ENCODE measurements at places on chromosomes 7 and 10.
A peak's percentile ranks its signal among the peaks of the same experiment; 100 is the strongest.

- DNase-seq: no peak
These were observed 16.8 kb upstream of the MTPN start for GRCh38 chr7:135993950-135994349.

DNA sequence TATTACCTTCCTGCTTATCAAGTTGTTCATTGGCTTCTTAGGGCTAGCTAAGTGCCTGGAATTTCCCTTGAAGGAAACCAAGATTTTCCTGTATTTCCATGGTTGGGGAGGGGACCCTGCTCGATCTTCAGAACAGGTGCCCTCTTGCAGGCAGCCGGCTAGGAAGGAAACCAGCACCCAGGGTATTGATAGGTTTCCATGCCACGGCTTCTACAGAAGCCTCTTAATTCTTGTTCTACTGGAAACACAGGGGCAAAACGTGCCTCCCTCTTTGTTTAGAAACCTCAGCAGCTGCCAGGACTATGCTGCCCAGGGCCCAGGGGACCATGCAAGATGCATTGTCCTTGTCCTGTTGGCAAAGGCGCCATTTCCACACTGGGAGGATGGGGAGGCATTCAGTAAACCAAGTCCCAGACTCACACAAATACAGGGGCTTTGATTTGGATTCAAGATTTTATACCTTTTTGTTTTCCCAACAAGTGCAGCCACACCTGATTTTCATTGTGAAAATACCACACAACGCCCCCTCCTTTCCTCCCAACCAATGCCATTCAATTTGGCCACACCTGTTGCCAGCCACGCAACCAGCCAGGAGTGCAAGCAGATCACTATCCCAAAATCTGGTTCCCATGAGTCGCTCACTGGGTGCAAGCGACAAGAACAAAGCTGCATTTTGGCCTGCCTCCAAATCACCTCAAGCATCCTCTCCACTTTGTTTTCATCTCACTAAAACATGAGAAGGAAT is 29.6 kb downstream of the C10orf71 start:
- DNase-seq: no peak

- peak; percentile 2 for DNase-seq
These were observed 75.6 kb downstream of the CCDC6 start for GRCh38 chr10:59830601-59831259.

GRCh38 chr7:46908770-46909169 is 673.1 kb downstream of the TNS3 start:
- DNase-seq: no peak

DNA sequence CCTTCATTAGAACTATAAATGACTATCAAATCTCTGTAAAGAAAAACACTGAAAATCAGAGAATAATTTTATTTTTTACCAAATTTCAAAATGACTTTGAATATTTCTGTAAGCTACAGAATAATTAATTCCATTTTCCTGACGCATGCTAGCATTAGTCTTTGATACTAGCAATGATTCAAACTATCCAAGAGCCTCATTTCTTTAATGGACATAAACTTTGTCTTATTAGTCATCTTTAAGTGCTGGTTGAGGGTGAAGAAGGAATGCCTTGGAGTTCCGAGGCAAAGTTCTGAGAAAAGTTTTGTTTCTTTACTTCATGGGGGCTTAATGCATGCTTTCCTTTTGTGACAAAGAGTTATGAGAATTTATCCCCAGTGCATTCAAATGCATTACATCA is 137.3 kb downstream of the AGMO start:
- no peak for DNase-seq

DNA sequence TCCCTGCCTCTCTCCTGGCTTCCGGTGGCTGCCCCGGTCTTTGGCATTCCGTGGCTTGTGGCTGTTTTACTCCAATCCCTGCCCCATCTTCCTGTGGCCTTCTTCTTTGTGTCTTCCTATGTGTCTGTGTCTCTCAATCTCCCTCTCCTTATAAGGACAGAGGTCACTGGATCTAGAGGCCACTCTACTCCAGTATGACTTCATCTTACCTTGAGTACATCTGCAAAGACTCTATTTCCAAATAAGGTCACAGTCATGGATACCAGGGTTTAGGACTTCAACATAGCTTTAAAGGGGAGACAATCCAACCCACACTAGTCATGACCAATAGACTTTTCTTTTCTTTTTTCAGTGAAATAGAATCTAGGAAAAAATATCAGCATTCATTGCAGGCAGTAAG is 153.3 kb upstream of the INSYN2A start:
- DNase-seq: no peak

DNA sequence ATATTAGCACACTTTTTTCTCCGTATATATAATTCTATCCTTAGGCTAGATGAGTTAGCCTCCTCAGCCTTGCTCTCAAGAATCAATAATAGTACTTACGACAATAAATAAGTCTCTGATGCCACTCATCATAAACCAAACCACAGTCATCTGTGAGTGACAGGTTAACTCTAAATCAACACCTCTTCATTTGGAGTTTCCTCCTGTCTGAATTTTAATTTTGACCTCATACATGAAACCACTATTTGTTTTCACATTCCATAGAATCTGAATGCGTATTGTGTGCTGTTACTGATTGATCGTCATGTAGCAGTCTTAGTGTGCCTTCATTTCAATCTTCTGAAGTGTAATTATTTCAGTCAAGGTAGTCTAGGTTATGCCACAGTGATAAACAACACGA is 85.8 kb downstream of the HGF start:
- DNase-seq: no peak

DNA sequence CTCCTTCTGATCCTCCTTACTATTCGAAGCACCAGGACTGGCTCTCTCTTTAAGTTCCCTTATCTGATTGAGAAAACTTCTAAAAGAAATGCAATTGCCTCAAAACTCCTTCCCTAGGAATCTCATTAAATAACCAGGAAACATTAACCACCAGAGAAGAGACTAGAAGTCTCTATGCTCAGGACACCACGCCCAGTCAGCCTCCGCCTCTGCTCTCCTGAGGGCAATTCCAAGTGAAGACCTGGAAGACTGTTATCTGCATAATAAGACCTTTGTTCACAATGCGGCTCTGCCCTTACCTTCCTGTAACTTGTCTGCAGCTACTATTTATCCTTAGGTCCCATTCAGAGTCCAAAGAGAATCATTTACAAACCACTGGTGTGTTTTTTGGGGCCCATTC is 78.8 kb downstream of the ELMO1 start:
- no peak for DNase-seq

GRCh38 chr10:70315276-70315675 is 31.5 kb upstream of the NPFFR1 start:
- DNase-seq: no peak

GRCh38 chr10:23694921-23695824 is 256.3 kb downstream of the OTUD1 start:
- DNase-seq: no peak

DNA sequence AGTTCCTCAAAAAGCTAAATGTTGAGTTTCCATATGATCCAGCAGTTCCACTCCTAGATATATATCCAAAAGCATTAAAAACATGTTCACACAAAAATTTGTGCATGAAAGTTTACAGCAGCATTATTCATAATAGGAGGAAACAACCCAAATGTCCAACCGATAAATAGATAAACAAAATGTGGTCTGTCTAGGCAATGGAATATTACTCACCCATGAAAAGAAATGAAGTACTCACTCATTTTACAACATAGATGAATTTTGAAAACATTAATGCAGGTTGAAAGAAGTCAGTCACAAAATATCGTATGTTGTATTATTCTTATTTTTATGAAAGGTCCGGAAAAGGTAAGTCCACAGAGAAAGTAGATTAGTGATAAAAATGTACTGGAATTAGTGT is 34.0 kb downstream of the BMPR1A start:
- no peak for DNase-seq

DNA sequence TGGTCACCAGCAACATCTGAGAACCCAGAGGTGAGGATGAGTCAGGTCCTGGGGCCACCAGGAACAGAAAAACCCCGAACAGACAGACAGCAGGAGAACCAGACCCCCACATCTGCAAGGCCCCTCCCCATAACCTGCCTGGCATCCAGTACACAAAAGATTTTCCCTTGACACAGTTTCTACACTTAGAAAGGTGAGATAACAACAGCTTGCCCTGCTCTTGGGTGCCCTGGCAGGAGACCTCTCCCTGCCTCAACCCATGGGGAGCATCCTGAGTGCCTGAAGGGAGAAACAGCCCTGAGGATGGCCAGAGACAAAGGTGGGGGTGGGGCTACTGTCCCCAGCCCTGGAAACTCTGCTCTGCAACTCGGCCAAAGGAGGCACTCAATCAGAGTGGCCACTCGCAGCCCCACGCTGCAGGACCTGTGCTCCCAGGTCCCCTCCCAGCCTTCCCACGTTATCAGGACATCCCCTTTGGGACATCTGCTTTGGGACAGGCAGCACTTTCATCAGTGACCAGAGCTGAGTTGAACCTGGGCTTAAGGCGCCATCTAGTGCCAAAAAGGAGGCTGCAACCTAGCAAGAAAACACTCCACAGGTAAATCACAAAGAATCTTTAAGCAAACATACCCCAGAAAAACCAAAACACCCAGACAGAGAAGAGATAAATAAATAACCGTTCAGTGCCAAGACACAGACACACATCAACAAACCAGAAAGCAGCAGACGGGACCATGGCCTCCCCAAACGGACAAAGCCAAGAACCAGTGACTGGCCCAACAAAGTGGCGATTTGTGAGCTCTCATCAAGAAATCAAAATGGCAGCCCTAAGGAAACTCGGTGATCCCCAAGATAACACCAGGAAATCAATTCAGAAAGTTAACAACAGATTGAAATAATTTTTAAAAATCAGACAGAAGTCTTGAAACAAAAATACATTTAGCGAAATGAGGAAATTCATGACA is 233.7 kb downstream of the PTPRN2 start:
- DNase-seq: no peak

GRCh38 chr10:17464545-17464944 is 10.2 kb upstream of the ST8SIA6 start:
- DNase-seq: no peak

DNA sequence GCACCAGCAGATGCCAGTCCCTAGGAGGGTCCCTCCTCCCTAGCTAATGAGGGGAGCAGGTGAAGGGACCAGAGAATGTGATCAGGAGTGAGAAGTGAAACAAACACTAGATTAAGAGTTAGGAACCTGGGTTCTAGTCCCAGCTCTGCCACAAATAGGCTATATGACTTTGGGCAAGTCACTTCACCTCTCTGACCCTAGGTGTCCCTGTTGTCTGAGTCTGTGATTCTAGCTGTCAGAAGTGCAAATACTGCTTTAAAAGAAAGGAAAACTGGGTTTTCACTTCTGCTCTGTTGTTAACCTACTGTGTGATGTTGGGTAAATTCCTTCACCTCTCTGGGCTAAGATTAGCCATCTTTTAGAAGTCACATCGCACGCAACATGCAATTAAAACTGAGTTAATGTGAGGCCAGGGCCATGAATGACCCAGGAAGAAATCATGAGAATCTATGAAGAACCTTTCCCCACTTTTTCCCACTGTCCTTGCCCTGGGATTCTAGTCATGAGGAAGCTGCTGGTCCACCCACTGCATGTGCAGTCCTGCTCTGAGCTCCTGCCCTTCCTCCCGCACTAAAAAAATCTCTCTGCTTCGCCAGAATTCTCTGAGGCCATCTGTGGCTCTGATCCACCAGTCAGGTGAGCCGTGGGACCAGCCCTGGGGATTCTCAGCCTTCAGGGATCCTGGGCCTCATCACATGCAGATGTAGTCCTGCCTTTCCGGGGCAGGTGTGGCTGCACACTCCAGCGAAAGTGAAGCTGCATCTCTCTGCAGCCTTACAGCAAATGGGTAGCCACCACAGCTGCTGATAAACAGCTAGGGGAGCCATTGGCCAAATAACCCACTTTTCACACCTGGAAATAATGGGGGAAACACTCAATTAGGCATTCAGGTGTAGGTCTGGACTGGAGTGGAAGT is 181.7 kb downstream of the PLXNA4 start:
- no peak for DNase-seq

GRCh38 chr7:133973710-133974109 is 153.4 kb upstream of the LRGUK start:
- no peak for DNase-seq

DNA sequence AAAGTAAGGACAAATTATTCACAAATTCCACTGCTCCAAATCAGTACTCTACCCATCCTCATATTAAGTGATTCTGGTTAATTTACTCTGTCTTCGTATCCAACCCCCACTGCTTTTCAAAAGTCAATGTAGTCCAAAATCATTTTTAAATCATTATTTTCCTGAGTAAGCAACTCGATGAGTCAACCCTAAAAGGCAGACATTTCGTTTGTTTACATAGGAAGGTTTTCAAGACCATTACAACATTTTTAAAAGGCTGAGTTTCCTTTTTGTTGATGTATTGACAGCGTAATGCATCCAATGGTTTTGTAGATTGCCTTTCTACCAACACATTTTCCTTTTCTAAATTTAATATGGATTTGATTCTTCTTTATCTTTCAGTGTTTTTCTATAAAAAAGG is 523.0 kb upstream of the ANKRD30A start:
- no peak for DNase-seq

GRCh38 chr10:63542835-63543575 is 21.8 kb downstream of the REEP3 start:
- no peak for DNase-seq

- no peak for DNase-seq
These were observed 24.3 kb upstream of the ACSL5 start for GRCh38 chr10:112349521-112350085.

DNA sequence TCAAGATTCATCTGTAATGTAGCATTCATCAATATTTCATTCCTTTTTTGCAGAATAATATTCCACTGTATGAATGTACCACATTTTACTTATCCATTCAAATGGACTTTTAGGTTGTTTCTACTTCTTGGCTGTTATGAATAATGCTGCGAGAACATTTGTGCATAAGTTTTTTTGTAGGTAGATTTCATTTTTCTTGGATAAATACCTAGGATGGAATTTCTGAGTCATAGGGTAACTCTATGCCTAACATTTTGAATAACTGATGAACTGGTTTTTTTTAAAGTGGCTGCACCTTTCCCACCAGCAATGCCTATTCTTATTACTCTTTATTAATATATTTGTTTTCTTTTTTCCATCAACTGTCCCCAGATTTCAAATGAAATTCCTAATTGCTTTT is 9.1 kb upstream of the XPNPEP1 start:
- DNase-seq: no peak

- DNase-seq: no peak
These were observed at the start of gene SEMA3A for GRCh38 chr7:84194484-84195271. SEMA3A (minus strand) TSS chr7:84194789; CDS start chr7:84194586, 203 bp downstream.

GRCh38 chr7:16034353-16034752 is 347.9 kb upstream of the MEOX2 start:
- DNase-seq: no peak

- no peak for DNase-seq
These were observed 10.5 kb downstream of the CARD11 start for GRCh38 chr7:3033136-3033535.

GRCh38 chr7:138607216-138608126 is 93.7 kb downstream of the SVOPL start:
- no peak for DNase-seq

DNA sequence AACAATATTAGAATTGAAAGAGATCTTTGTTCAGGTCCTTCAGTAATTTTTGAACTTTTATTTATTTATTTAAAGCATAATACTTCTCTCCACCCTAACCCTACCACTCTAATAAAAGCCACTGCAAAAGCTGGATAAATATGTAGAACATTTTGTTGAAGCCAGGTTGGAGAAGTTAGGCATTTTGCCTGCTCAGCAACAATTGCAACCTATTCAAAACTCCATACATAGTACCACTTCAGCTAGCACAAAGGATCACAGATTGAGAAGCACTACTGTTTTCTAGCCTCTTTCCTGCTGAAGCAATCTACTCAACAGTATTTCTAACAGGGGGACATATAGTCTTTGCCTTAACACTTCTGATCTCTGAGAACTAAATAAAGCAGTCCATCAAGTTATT is 25.0 kb downstream of the RUNDC3B start:
- no peak for DNase-seq

- no peak for DNase-seq
These were observed 29.9 kb downstream of the FANK1 start for GRCh38 chr10:125926247-125926646.

GRCh38 chr10:49226594-49226993 is 38.4 kb upstream of the TMEM273 start:
- no peak for DNase-seq

Measured in NCI-H2029 treated with DMSO at 0.1 percent for 48 hours (cell line).